ENCODE measurements at places on chromosomes 7 and 10.

- DNase-seq, result no peak
Measured at GRCh38 chr7:134375206-134375605, 58.5 kb upstream of the SLC35B4 start.

DNA sequence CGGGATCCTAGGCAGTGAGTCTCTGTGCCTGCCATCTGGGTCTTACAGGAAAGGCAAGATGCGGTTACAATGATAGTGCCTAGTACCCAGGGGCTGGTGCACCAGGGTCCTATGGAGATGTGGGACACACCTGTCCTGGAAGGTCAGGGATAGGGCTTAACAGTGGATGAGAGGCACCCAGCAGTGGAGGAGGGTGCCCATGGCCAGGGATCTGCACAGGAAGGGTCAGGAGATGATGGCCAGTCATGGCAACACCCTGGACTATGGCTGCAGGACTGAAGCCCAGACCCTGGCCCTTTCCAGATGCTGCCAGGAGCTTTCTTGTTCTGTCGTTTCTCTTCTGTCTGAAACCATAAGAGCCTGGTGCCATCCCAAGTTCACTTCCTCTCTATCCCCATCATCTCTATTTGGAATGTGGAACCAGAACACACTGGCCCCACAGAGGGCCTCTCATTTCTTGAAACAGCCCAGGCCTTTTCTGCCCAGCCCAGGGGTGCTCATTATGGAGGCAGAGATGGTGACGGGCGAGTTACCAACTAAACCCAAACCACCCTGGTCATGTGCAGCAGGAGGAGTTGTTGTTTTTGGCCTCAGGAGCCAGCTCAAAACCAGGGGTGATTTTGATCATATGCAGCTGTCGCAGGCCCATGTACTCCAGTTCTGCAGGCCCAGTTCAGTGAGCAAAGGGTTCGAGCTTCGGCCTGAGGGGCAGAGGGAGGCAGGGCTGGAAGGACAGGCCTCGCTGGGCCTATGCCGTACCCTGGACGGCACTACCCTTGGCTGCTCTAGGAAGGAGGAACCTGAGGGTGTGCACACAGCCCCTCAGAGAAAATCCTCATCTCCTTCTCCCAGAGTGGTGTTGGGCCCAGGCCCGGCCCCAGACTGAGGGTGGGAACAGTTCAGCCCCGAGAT lies 52.6 kb upstream of the GDF10 start:
- DNase-seq, result no peak

DNA sequence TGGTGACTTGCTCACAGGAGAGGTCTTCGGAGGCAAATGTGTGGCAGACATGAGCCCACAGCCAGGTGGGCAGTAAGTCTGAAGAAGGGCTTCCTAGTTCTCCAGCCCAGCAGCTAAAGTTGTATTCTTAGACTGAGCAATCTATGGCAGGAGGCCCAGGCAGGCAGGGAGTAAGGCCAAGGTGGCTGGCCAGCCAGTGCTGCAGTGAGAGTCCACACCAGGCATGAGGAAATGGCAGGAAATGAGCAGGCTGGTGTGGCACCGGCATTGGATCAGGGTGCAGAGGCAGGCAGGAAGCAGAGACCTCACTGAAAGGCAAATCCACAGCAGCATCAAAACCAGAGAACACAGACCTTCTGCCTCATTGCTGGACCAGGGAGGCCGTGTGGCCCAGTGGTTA lies 84.6 kb upstream of the PDE1C start:
- no peak for DNase-seq

DNA sequence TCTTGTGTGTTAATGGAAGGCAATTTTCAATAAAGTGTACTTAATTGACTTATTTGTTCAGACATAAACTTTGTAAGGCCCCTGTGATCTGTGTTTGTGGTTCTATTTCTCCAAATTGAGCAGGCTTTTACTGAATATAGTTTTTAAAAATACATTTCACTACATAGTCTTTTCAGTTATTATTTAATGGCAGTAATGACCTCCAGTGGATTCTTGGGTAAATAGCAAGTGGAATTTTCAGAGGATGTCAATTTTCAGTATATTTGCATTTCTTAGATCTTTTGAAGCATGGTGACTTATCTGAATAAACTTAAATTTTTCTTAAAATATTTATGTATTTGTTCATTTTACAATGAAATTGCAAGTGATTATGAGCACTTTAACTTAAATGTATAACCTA lies 203.1 kb upstream of the PCLO start:
- DNase-seq, result no peak

GRCh38 chr7:23284871-23285270 lies 14.3 kb upstream of the MALSU1 start:
- no peak for DNase-seq

DNA sequence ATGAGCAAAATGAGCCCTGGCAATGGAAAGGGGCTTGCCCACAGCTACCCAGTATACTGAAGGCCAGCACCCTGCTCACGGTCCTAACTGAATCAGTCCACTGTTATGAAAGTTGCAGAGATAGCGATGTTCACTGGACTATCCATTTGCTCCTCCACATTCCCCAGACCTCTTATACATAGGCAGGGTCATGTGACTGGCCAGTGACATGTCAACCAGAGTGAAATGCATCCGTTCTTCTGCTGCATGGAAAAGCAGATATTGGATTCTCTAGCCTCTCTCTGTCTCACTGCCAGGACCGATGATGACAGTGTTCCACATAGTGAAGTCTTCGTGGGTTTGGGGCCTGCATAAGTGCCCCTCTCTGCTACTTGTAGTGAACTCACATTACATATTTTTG lies 503.4 kb downstream of the RPS24 start:
- DNase-seq, result no peak

DNA sequence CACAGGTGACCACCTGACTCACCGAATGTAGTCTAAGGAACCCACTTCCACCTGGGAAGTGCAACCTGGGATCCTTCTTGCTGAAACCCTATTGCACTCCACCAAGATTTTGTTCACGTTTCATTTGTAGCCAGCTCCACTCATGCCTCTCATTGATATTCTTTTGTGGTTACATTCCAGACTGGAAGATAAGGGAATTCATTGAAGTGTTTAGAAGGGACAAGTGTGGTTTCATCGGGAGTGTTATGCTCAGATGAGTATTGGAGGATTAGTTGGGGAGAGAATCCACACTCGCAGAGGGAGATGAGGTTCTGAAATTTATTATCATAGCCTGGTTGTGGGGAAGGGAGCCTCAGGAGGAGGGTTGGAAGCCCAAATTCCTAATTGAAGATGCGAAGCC lies 320.4 kb downstream of the KCNMA1 start:
- no peak for DNase-seq

GRCh38 chr7:21829731-21830130 lies 116.0 kb downstream of the CDCA7L start:
- DNase-seq, result no peak

DNA sequence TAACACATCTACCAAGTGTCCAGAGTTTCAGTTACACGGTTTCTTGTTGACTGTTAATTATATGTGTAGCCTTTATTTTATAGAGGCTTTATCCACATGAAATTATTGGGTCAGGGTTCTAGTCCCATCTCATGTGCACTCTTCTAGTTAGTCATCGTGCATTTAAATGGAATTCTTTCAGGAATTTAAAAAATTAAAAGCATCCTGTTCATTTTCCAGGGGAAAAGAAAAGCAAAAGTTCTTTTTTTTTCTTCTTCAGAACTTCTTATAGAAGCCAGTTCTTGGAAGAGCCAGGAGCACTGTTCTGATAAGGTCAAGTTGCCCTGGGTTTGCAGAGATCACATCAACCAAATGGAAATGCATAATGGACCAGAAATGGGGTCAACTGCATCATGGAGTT lies 324.7 kb downstream of the INHBA start:
- no peak for DNase-seq
